Mesothelial cell of epicardium (in vitro differentiated cells): ENCODE measurements at places on chromosomes 13 and 19. TPM values are rescaled to one million over a fixed set of nuclear protein-coding genes. Genes with fewer than 3 reads are reported as not detected.

GRCh38 chr19:19402656-19403372, 2.7 kb upstream of the GATAD2A start:
- peak overlapping the region; percentile 34 for H3K27ac ChIP-seq
- H3K27me3 ChIP-seq: no peaks in the 10 kb centered on the region
- H3K4me1 ChIP-seq: peaks cover 35% of the 10 kb centered on the region
- DNase-seq: no peak

The CARS2 gene
- total RNA-seq: 84.4 to 89.1 TPM (median 87.6 TPM) in 3 replicates

DNA sequence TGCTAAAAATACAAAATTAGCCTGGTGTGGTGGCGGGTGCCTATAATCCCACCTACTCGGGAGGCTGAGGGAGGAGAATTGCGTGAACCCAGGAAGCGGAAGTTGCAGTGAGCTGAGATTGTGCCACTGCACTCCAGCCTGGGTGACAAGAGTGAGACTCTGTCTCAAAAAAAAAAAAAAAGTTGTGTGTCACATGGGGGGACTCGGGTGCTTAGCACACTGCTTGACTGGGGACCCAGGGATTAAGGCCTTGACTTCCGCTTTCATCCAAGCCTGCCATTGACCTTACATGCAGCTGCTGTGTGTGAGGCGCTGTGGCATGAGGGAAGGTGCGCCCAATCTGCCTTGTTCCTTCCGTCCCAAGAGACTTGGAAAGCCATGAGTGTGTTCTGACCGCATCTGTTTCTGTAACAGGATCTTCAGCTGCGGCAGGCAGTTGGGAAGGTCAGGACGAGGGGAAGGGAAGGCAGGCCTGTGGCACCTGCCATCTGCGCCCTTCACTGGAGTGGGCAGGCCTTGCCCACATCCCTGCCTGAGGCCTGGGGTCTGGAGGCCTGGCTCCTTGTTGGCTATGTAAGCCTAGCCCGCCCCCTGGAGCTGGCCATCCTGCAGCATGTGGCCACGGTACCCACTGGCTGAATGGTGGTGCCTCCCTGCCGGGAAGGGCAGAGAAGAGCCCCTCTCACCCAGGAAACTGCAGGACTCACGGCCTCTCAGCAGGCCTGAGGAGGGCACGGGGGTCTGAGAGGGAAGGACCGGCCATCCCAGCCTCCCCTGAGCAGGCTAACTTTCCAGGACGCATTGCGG, 23.0 kb downstream of the PPP1R37 start:
- no peak overlapping the region for H3K4me3 ChIP-seq
- no peaks in the 10 kb centered on the region for H3K27me3 ChIP-seq
- no peaks in the 10 kb centered on the region for H3K36me3 ChIP-seq
- no peak overlapping the region for H3K27ac ChIP-seq
- no peak for DNase-seq
- H3K4me1 ChIP-seq: peaks cover 36% of the 10 kb centered on the region

GRCh38 chr13:40697711-40698110, 31.3 kb upstream of the FOXO1 start:
- H3K36me3 ChIP-seq: no peaks in the 10 kb centered on the region
- no peak overlapping the region for H3K27ac ChIP-seq
- H3K27me3 ChIP-seq: no peaks in the 10 kb centered on the region
- H3K4me3 ChIP-seq: no peak overlapping the region

DNA sequence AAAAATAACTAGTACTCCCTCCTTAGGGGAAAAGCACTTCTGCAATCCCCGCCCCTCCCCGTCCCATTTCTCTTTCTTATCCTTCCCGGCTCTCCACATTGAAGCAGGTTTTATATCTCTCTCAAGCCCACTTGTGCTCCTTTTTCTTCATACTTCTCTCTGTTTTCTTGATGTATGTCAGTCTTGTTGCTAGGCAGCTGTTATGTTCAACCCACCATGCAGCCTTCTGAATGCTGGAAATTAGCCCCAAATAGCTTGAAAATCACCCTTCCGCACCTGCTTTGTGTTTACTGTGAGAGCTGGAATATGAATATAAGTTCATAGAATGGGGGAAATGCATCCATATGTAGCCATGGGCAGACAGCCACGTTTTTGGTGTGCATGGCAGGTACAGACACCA, 461.4 kb downstream of the MYO16 start:
- peaks cover 2% of the 10 kb centered on the region for H3K4me1 ChIP-seq
- H3K27me3 ChIP-seq: peaks cover 20% of the 10 kb centered on the region
- no peaks in the 10 kb centered on the region for H3K36me3 ChIP-seq
- DNase-seq: no peak
- H3K27ac ChIP-seq: no peak overlapping the region
- no peak overlapping the region for H3K4me3 ChIP-seq

DNA sequence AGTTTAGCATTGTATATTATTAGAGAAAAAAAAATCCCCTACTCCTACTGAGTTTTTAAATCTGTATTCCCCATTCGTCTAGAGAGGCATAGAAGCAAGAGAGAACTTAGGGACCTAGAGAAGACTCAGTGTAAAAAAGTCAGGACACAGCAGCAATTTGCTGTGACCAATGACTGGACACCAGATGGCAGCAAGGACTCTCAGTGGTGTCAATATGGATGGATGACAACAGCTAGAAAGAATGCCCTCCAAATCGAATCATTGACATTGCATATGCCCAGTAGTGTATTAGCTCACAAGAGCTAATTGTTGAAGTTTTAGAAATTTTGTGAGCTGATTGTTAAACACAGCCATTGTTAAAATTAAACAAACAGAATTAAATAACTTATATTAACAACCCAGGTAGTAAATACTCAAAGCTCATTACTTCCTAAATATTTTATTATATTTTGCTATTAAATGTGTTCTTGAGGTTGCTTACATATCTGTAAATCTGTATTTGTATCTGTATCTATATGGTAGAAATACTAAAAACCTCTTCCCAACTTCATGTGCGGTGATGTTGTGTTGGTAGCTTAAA, 43.9 kb downstream of the SIAH3 start:
- H3K36me3 ChIP-seq: no peaks in the 10 kb centered on the region
- no peaks in the 10 kb centered on the region for H3K27me3 ChIP-seq
- no peak overlapping the region for H3K27ac ChIP-seq
- H3K4me1 ChIP-seq: peaks cover 4% of the 10 kb centered on the region

The KLK3 gene
- total RNA-seq: not detected in 3 replicates

The ZNF573 gene
- 13.0 to 18.1 TPM (median 14.4 TPM) in 3 replicates for total RNA-seq

GRCh38 chr13:99636306-99636705, 135.0 kb downstream of the TM9SF2 start:
- peaks cover 2% of the 10 kb centered on the region for H3K36me3 ChIP-seq
- H3K4me1 ChIP-seq: no peaks in the 10 kb centered on the region
- H3K27ac ChIP-seq: no peak overlapping the region
- no peak for DNase-seq

DNA sequence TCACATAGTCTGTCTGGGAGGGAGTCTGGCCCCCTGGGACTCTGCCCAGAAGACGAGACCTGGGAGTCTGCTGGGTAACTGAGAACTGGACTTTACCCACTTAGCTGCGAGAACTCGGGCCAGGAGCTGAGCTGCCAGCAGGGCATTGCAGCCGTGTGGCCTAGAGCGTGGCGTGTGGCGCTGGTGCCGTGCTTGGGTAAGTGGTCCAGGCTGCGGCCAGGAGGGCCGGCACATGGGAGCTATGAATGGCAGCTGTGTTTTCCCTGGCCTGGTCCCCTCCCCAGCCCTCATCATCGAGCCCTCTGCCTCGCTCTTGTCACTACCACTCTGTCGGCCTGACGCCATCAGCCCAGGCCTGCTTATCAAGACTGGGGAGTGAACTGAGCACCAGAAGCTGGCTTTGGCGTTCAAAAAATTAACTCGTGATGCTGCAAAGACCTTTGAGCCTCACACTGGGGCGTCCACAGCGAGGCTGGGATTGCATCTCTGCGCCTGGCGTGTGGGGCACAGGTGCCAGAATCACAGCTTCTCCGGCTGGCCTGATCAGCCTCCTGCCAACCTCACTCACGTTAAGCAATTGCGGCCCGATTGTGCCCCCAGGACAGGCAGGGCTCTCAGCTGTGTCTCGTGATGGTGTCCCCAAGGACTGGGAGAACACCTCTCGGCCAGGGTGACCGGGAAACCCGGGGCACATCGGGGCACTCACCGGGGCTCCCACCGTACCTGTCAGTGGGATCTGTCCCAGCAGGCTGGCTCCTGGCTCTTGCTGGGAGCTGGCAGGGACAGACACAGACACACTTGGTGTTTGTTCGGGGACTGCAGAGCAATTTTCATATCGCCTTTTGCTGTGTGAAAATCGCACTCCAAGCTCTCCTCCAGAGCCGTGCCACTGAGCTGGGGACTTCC, 85.9 kb downstream of the KDM4B start:
- DNase-seq: no peak
- H3K4me1 ChIP-seq: peaks cover 3% of the 10 kb centered on the region
- H3K4me3 ChIP-seq: no peak overlapping the region
- H3K27ac ChIP-seq: no peak overlapping the region
- no peaks in the 10 kb centered on the region for H3K27me3 ChIP-seq
- H3K36me3 ChIP-seq: peaks cover 11% of the 10 kb centered on the region

DNA sequence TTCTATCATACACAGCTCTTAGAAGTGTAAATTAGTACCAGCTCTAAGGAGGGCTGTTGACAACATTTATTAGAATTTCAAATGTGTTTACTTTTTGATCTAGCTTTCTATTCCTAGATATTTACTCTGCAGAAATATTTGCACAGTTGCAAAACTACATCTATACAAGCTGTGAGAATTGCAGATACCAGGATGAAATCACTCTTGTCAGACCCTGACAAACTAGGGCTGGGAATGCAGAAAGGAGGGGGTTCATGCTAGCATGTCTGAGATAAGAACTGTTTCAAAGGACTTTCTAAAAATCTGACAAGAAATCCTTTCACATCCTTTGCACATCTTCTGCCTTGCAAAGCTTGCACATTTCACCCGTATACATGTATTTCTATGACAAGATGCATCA, 11.8 kb upstream of the PABPC3 start:
- no peaks in the 10 kb centered on the region for H3K4me1 ChIP-seq
- no peaks in the 10 kb centered on the region for H3K36me3 ChIP-seq
- no peak overlapping the region for H3K27ac ChIP-seq
- DNase-seq: no peak
- H3K27me3 ChIP-seq: peaks cover 2% of the 10 kb centered on the region
- no peak overlapping the region for H3K4me3 ChIP-seq

DNA sequence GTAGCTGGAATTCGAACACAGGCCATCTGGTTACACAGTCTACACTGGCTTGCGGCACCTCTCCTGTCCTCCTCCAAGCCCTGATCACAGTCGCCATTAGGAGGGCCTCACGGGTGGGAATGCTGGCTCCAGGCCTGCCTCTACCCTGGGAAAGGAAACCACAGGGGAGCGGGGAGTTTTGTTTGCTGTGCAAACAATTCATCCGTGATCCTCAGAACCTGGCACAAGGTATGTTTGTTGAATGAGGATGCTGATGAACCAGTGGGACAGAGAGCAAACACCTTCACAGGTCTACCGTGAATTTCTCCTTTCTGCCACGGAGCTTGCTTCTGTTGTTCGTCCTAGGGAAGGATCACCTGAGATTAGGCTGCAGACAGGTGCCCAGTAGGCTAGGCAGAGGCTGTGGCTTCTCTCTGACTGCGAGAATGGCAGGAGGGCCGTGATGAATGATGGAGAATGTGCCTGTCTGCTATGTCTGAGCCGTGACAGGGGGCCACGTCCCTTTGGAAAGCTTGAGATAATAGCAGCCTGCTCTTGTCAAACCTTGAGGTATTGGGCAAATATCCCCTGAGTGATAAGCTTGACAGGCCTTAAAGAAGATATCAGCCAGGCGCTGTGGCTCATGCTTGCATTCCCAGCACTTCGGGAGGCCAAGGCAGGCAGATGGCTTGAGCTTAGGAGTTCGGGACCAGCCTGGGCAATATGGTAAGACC, 36.7 kb downstream of the PIN1 start:
- H3K4me3 ChIP-seq: no peak overlapping the region
- peaks cover 8% of the 10 kb centered on the region for H3K36me3 ChIP-seq
- DNase-seq: no peak
- H3K27ac ChIP-seq: no peak overlapping the region
- no peaks in the 10 kb centered on the region for H3K27me3 ChIP-seq

The TMEM238 gene
- 2.3 to 2.9 TPM (median 2.3 TPM) in 3 replicates for total RNA-seq

DNA sequence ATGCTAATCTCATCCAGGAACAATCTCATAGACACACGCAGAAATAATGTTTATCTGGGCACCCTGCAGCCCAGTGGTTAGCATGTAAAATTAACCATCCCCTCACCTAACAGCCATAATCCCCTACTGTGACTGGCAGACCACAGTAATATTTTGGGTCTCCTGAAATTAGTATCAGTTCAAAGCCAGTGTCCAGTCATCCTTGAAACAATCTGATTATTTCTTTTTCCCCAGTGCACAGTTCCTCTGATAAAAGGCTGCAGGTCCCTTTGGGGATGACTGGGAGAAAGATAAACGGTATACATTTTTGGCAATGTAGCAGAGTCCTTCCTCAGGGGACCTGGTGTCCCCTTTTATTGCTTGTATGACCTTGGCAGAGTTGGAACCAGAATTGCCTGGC, 50.4 kb upstream of the CYSLTR2 start:
- peaks cover 32% of the 10 kb centered on the region for H3K4me1 ChIP-seq
- peak overlapping the region; percentile 65 for H3K27ac ChIP-seq
- DNase-seq: no peak
- H3K27me3 ChIP-seq: no peaks in the 10 kb centered on the region
- no peak overlapping the region for H3K4me3 ChIP-seq
- peaks cover 25% of the 10 kb centered on the region for H3K36me3 ChIP-seq

The VSIG10L gene
- 8.1 to 8.9 TPM (median 8.6 TPM) in 3 replicates for total RNA-seq

The AKAP8 gene
- total RNA-seq: 42.6 to 47.2 TPM (median 43.5 TPM) in 3 replicates

The DIS3 gene
- total RNA-seq: 31.3 to 33.7 TPM (median 33.2 TPM) in 3 replicates

GRCh38 chr13:71516521-71516920, 350.5 kb downstream of the DACH1 start:
- no peak overlapping the region for H3K27ac ChIP-seq
- DNase-seq: no peak
- no peaks in the 10 kb centered on the region for H3K27me3 ChIP-seq
- H3K4me1 ChIP-seq: peaks cover 4% of the 10 kb centered on the region

DNA sequence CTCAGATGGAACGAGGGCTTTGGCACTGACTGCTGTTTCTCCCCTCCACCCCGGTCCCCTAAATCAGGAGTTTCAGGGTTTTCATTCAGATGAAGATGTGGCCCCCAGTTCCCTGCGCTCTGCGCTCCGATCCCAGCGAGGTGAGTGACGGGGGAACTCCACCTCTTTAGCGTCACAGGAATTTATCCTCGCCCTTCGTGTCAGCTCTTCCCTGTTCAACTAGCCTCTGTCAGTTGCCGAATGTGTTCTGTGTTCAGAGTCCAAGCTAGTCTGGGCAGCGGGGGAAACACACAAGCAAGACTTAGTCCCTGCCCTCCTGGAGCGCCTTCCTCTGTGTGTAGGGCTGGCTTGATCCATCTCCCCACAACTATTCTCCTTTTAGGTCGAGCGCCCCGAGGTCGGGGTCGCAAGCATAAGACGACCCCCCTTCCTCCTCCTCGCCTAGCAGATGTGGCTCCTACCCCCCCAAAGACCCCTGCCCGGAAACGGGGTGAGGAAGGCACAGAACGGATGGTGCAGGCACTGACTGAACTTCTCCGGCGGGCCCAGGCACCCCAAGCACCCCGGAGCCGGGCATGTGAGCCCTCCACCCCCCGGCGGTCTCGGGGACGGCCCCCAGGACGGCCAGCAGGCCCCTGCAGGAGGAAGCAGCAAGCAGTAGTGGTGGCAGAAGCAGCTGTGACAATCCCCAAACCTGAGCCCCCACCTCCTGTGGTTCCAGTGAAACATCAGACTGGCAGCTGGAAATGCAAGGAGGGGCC, 1.8 kb downstream of the KMT2B start:
- peak overlapping the region; percentile 93 for H3K27ac ChIP-seq
- H3K36me3 ChIP-seq: peaks cover 10% of the 10 kb centered on the region
- H3K27me3 ChIP-seq: no peaks in the 10 kb centered on the region
- DNase-seq: no peak

The TMEM59L gene
- 4.9 to 6.4 TPM (median 4.9 TPM) in 3 replicates for total RNA-seq
